Activated T-cell treated with anti-CD3 and anti-CD28 coated beads for 48 hours (primary cell): ENCODE measurements at places on chromosomes 2 and 18.
A peak's percentile ranks its signal among the peaks of the same experiment; 100 is the strongest.

DNA sequence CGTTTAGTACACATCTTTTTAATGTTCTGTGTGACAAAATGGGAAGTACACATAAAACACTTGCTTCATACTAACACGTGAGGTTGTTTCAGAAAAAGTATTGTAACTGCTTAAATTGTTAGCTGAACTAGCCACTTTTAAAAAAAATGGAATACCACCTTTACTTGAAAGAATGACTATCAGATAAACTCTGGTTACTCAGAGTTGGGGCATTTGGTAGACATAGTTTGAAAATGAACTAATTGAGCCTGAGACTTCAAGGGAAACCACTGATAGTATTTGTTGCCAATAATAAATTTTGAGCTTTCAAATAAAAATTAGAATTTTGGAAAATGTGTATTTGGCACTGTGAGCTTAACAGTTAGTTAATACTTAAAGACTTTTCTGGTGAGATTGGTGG is 103.0 kb upstream of the FBXO11 start:
- DNase-seq = no peak

- no peak for DNase-seq
These were observed 96.8 kb downstream of the PRKCE start for GRCh38 chr2:45748239-45748638.

DNA sequence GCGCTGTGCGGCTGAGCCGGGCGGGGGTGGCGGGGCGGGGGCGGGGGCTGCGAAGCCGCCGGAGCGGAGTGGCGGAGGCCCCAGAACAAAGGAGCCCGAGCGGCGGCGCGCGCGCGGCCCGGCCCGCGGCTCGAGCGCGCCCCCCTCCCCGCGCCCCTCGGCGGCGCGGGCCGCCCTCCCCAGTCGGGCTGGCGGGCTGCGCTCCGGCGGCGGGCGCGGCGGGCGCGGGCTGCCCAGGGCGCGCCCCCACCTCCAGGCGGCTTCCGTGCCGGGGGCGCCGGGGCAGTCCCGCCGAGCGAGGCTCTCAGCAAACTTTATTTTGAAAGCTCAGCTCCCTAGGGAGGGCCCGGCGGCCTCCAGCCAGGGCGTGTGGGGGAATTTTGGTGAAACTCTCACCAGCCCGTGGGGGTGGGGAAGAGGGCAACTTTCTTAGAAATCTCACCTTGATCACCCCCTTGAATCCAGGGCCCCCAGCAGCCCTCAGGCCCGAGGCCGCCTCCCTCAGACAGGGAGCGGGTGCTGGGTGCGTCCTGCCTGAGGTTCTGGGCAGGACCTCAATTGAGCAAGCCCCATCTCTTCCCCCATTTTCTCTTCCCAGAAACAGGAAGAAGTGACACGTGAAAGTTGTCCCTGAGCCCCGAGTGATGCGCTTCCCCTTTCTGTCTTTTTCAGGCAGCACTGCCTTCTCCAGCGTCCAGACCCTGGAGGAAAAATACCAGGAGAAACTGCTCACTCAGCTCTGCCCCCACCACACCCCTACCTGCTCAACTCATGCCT is 786 bp downstream of the TET3 start:
- peak; percentile 58 for DNase-seq

DNA sequence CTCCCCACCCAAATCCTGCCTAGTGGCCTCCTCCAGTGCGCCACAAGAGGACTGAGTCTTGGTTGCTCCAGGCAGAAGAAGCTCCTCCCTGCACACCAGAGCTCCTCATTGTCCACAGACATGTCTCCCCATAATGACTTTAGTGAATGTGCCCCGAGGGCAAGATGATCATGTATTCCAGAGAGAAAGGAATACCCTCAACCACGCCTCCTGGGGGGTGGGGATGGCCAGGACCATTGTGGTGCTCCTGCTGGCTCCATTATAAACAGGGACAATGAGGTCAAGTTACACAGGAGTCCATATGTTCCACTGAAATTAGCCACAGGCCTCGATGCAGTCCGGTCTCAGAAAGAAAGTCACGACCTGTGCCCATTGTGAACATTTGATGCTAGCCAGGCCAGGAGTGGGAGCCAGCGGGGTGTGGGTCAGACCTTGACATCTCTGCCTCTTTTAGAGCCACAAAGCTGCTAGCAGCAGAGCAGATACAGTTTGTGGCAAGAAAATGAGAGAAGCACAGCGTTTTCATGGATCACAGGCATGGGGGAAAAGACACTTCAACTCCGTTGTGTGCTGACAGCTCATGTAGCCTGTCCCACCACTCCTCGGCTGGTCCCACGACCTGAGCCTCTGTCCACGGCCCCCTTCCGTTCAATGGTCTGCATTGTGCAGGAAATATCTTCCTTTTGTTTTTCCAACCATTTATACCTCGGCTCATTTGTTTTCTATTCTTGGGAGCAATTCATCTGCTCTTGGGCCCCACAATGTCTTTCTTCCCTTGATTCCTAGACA is 70.7 kb upstream of the FZD7 start:
- no peak for DNase-seq

DNA sequence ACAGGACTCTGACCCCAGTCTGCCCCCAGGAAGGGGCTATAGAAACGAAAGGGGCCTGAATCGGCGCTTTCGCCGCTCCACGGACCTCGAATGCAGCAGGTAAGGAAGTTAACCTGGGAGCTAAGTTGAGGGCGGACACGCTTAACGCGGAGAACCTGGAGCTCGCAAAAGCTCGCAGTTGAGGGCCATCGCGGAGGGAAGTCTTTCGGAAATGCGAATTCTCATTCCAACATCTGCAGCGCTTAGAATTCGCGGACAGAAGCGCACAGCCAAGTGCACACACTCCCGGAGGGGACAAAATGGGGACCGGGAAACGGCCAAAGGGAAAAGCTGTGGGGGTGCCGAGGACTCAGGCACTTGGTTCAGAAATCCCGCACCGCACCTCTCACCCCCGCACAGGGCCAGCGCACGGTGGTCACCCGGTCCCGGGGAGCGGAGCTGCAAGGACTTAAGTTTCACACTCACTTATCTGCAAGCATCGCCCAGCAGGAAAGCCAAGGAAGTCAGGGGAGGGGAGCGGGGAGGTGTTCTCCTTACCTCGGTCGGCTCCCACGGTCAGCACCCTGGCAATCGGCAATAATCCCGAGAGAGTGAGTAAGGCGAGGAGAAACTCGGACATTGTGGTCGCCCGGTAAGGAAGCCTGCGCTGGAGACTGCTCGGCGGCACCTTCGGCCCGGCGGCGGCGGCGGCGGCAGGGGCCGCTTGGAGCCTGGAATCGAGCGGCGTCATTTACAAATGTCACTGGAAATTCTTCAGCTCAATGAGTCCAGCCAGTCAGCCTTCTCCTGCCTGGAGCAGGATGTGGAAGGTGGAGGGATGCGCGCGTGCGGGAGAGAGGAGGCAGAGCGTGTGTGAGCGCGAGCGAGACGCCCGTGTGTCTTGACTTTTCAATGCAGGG is 456 bp downstream of the LRP1B start:
- no peak for DNase-seq

DNA sequence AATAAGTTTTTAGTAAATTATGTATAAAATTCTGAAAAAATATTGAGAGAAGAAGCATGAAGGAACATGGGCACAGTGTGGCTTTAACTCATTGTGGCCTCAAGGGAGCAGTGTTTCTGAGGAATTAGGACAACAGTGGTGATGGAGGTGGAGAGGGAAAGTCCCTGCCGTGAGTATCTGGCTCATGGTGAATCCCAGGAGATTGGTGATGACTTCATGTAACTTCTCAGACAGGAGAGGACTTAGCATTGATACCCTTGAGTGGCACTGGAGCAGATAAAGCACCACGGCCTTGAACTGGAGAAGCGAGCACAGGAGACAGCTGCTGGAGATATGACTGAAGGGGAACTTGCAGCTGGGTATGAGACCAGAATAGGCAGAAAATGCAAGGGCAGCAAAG is 35.0 kb upstream of the LRP1B start:
- DNase-seq = no peak

- no peak for DNase-seq
These were observed 529.7 kb downstream of the SATB2 start for GRCh38 chr2:198928026-198928425.

GRCh38 chr2:238320246-238320647 is at the start of gene TRAF3IP1:
Gene TRAF3IP1 (plus strand): TSS chr2:238320518. CDS start chr2:238320663, 145 bp downstream.
- peak; percentile 85 for DNase-seq
